ENCODE measurements at places on chromosomes 2 and 18.

GRCh38 chr2:20514596-20515269 lies 67.9 kb downstream of the RHOB start:
- no peak for DNase-seq

GRCh38 chr2:54969940-54970338 lies 80.3 kb downstream of the RTN4 start:
- DNase-seq, result no peak

GRCh38 chr2:232609607-232610006 lies 23.8 kb upstream of the EFHD1 start:
- DNase-seq, result no peak

GRCh38 chr2:223487214-223487846 lies 114.8 kb downstream of the SCG2 start:
- no peak for DNase-seq

GRCh38 chr2:37013315-37013641 lies 46.9 kb upstream of the STRN start:
- DNase-seq, result no peak

DNA sequence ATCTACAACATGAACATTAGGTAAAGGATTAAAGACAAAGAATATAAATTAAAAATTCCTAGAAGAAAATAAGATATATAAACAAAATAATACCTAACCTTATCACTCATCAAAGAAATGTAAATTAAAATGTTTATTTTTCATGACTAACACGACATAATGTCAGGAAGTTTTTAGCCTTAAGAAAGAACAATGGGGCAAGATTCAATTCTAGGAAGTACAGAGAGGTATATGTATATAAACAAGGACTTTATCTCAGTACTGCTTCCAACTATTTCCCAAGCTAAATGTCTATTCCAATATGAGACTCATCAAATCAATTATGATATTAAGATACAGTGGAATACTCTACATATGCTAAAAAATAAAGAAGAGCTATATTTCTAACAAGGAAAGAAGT lies 44.1 kb downstream of the TTC21B start:
- no peak for DNase-seq

GRCh38 chr18:54737986-54738385 lies 90.3 kb upstream of the RAB27B start:
- DNase-seq, result no peak
